ENCODE measurements at places on chromosomes 6 and 20. TPM values are rescaled to one million over a fixed set of nuclear protein-coding genes. Genes with fewer than 3 reads are reported as not detected.

- H3K36me3 ChIP-seq = no peaks in the 10 kb centered on the region
- no peak overlapping the region for H3K4me3 ChIP-seq
- no peak for DNase-seq
- no peak overlapping the region for H3K27ac ChIP-seq
- peaks cover 10% of the 10 kb centered on the region for H3K4me1 ChIP-seq
Measured at GRCh38 chr6:129369737-129370136, 340.2 kb downstream of the ARHGAP18 start.

DNA sequence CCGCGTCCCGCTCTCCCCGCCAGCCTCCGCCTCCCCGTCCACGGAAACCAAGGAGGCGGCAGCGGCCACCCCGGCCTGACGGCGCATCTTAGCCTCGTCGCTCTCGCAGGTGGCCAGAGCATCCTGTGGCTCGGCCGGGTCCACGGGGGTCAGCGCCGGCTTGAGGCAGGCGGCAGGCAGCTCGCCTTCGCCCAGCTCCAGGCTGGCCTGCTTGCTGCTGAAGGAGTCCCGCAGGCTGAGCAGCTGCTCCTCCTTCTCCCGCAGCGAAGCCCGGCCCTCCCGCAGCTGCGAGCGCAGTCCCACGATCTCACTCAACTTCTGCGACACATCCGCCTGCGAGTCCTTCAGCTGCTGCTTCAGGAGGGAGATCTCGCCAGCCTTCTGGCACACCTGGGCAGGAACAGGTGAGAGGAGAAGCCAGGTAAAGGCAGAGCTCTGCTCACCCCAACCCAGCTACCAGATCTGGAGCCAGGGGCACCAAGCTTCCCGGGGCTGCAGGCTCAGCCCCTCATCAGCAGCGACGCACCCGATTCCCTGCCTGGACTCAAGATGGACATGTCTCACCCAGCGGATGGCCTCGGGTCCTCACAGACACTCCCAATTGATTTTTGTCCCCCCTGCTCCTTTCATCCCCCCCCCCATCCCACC is 5.2 kb upstream of the FASTKD5 start:
- H3K36me3 ChIP-seq = no peaks in the 10 kb centered on the region
- no peak overlapping the region for H3K4me3 ChIP-seq
- DNase-seq = no peak
- no peak overlapping the region for H3K27ac ChIP-seq
- no peaks in the 10 kb centered on the region for H3K27me3 ChIP-seq

DNA sequence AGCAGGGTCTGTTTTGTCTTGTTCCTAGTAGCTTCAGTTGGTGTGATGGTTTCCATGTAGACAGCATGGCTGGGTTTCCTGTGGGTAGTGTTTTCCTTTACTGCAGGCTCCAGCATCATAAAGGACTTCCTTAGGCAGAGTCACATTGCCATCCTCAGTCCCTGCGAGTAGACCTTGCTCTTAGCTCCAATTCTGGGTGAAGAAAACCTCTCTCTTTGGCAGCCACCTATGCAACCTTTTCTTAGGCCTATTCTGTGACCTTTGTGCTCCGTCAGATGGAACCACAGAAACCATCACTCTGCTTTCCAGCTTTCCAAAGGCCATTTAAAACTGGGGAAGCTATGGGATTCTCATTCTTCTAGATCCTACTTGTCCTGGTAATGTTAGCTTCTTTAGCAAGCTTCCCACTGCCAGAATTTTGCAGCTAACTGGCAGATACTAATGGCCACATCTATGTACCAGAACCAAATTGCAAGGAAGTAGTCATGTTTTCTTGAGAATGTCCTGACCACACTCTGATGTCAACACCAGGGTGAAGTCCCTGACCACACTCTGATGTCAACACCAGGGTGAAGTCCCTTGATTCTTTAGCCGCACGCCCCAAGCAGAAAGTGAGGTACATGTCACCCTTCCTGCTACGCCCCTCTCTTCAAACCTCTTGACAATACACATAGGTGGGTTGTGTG is 646.6 kb upstream of the HS3ST5 start:
- H3K36me3 ChIP-seq = no peaks in the 10 kb centered on the region
- H3K27ac ChIP-seq = no peak overlapping the region
- DNase-seq = no peak
- no peaks in the 10 kb centered on the region for H3K27me3 ChIP-seq
- no peaks in the 10 kb centered on the region for H3K4me1 ChIP-seq

Gene GLP1R
- total RNA-seq = 0.11 TPM

GRCh38 chr6:15682965-15683822 is 20.4 kb upstream of the DTNBP1 start:
- no peaks in the 10 kb centered on the region for H3K36me3 ChIP-seq
- no peak for DNase-seq
- no peak overlapping the region for H3K4me3 ChIP-seq
- no peaks in the 10 kb centered on the region for H3K4me1 ChIP-seq
- no peaks in the 10 kb centered on the region for H3K27me3 ChIP-seq

Gene GSTA3
- 0.32 TPM for total RNA-seq

Gene ADGRF4
- total RNA-seq = not detected

DNA sequence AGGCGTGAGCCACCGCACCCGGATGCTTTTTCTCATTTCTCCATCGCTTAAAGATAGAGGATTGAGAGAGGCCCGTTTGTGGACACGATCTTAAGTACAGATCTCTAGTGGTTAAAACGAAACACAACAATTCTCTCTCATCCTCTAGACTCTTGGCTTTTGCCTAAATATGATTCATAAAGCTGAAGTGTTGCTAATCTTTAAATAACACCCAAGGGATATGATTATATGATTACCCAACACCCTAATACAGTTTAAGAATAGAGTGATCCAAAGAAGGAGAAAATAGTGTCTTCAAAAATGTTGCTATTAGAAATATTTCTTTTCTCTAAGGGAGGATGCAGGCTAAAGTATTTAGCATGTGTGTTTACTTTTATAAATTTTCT is 50.4 kb downstream of the MTHFD1L start:
- H3K27me3 ChIP-seq = no peaks in the 10 kb centered on the region
- H3K4me3 ChIP-seq = no peak overlapping the region
- peaks cover 8% of the 10 kb centered on the region for H3K36me3 ChIP-seq
- no peak for DNase-seq

Gene DPPA5
- not detected for total RNA-seq

Gene ASIP
- total RNA-seq = not detected

DNA sequence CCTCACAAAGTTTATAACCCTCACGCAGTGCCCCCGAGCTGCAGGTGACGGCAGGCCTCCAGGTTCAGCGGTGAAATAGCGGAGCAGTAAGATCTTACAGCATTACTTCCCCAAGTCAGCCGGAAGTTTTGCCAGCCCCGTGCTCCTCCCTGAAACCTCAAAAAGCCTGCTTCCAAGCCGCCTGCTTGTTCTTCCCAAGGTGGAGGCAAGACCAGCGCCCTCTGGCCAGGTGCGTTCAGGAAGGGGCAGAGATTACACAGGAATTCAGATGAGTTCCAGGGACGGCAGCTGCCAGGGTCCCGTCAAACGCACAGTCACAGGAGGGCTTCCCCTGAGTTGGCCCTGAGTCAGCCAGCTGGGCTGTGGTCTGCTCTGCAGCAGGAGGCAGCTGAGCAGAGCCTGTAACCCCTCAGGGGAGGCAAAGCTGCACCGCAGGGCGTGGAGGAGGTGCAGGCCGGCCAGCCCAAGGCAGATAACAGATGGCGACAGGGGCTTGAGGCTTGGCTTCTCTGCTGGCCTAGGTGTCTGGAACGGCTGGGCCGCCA is 124.1 kb upstream of the RPS6KA2 start:
- DNase-seq = no peak
- H3K36me3 ChIP-seq = no peaks in the 10 kb centered on the region
- no peak overlapping the region for H3K27ac ChIP-seq
- no peak overlapping the region for H3K4me3 ChIP-seq
